ENCODE measurements at places on chromosomes 1 and 21.

DNA sequence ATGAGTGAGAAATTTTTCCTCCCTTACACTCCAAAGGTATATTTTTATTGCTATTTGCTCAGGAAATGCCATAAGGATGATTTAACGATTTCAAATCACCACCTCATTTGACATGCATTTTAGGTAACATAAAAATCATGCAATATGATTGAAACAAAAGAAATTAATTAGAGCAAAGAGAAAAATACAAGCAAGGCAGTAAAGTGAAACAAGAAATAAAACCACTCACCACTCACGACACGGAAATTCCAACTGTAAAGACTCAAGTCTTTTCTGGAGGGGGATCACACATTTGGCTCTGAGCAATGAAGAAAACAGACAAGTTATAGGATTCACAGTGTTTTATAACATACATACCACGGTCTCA lies 86.8 kb upstream of the ARHGAP29 start:
- DNase-seq = no peak

DNA sequence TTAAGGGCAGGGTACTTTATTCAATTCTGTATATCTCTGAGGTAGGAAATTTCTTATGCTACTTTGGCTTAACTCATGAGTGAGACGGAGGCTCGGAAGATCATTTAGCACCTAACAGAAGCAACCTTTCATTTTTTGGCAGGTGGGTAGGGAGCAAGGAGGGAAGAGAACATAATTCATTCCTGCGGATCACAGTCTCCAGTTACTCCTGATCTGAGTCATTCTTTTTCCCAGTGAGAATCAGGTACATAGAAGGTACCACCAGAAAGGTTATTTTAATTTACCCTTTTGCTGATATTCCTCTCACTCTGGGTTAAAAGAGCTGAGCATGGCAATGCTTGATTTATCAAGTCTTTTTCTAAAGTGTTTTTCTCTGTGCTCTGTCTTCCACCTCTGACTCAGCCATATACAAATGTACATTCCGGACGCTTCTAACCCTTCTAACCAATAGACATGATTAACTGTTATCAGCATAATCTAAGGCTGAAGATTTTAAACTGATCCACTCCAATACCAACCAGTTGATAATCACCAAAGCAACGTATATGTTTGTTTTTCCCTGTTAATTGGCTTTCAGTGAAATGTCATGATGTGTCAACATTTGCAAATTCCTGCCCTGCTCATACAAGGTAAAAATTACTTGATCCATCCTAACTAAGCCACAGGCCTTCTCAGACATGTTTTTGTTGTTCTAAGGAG lies 271.7 kb downstream of the DUSP10 start:
- DNase-seq = no peak

- DNase-seq = no peak
Observed at GRCh38 chr1:87684713-87685205, 356.1 kb downstream of the LMO4 start.

- DNase-seq = no peak
Observed at GRCh38 chr1:14520514-14521163, 77.8 kb upstream of the KAZN start.

DNA sequence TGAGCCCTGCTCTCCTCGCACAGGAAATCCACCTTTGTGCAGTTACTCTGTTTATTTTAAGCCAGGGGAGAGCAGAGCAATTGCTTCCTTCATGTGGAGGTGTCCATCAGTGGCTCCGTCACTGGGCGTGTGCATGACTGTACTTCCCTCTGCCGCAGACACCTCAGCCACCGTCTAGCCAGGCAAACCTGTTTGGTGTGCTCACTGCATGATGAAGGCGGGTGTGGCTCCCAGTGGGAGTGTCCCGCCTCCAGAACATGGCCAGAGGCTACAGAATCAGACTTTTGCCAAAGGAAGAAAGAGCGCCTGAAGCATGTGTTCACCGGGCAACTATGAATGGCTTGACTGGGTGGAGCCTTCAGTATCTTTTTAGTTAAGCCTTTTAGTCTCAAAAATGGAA lies 26.1 kb upstream of the LAMC2 start:
- no peak for DNase-seq

Data from stimulated activated CD4-positive, alpha-beta T cell treated with anti-CD3 and anti-CD28 coated beads, Interleukin-15, amount 100 ng/mL, for 1 hour (primary cell).